ENCODE measurements at places on chromosomes 4 and X. TPM values are rescaled to one million over a fixed set of nuclear protein-coding genes. Genes with fewer than 3 reads are reported as not detected.

Gene UCP1
- not detected for total RNA-seq

Gene RHOH
- under 0.01 TPM for total RNA-seq

Gene PHOX2B
- not detected for total RNA-seq

Gene ATP2B3
- total RNA-seq, result not detected

Gene AMBN
- not detected for total RNA-seq

Gene AWAT2
- not detected for total RNA-seq

Gene RTL3
- not detected for total RNA-seq

Gene LEF1
- total RNA-seq, result not detected

Gene GABRB1
- 0.60 TPM for total RNA-seq

Gene NAP1L2
- 3.5 TPM for total RNA-seq

Gene TMSB15B
- total RNA-seq, result 4.9 TPM

Gene RRH
- total RNA-seq, result not detected

Gene CSAG3
- total RNA-seq, result not detected
